Activated CD4-positive, CD25-positive, alpha-beta regulatory T cell (primary cell): ENCODE measurements at places on chromosomes 6 and 20.
A peak's percentile ranks its signal among the peaks of the same experiment; 100 is the strongest.

- DNase-seq = no peak
Observed at GRCh38 chr6:157145656-157146285, 177.5 kb downstream of the TMEM242 start.

GRCh38 chr6:111663692-111664564 is 58.2 kb upstream of the TRAF3IP2 start:
- DNase-seq = no peak

DNA sequence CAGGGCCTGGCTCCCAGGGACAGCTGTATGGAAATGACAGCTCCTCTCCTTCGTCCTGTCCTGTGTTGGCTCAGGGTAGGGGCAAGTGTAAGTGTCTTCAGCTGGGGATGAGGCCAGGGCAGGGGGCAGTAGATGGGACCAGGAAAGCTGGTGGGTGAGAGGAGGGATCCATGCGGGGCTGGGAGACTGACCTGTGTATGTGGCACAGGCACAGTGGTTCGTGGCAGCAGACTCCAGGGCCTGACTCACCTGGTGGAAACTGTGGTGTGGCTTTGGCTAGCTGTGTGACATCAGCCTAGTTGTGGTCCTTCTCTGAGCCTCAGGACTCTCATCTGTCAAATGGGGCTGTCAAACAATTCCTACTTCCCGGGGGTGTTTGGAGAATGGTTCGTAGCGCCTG is 13.7 kb upstream of the SCRT2 start:
- no peak for DNase-seq

DNA sequence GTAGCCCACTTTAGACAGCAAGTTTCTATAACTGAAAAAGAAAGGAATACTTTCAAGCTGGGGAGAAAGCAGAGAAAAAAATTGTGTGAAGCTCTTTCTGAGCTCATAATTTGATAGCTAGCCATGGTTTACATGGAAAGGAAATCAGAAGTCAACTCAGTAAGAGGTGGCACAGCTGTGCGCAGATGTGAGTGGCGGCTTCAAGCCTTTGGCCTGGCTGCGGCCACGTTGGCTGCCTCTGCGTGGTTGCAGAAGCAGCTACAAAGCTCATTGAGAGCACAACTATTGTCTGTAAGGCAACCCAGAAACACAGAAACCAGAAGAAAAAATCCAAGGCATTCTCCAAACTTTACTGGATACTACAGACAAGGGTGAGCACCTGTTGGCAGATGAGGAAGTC is 136.9 kb downstream of the SASH1 start:
- no peak for DNase-seq

DNA sequence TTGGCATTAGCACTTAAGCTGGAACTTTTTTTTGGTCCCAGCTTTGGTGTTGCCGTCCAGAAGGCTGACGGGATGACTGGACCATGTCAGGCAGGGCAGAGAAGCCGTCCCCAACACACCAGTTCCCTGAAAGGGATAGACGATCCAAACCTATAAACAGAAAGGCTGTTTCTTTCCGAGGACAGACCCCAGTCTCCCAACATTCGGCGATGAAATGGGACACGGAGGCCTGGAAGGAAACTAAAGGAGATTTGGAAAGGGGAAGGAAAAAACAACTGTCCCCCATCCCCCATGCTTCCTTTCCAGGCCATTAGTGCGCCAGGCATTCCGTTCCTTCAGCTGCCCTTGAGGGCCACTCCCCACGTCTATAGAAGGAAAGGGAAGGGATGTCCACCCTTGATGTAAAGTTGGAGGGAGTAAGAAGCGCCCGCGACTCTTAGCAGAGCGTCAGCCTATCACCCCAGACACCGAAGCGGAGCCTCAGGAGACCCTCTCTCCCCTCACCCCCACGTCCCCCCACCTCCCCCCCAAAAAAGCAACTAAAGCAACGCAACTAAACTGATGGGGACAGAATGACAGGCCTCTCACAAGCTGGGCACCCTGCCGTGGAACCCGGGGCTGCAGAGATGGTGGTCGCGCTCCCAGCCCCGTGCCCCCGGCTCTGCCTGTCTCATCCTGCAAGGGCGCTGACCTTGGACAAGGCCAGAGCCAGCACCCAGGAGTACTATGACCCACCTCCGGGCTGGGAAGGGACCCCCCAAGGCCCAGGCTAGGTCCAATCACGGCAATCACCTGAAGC is 638 bp downstream of the BLCAP start:
- no peak for DNase-seq

DNA sequence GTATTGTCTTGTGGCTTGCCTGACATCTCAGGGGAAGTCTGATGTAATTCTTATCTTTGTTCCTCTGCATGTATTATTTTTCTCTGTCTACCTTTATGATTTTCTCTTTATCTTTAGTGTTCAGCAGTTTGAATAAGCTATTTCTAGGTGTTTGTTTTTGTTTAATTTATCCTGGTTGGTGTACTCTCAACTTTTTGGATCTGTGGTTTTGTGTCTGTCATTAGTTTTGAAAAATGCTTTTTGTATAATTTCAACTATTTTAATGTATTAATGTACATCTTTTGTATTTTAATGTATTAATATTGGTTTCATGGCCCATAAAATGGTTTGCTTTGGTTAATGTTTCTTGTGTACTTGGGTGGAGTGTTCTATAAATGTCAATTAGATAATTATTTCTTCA is 15.9 kb upstream of the APCDD1L start:
- DNase-seq = no peak

- peak; percentile 72 for DNase-seq
Observed at GRCh38 chr6:106979435-106979884, 4.9 kb upstream of the CD24 start.

- no peak for DNase-seq
Observed at GRCh38 chr20:24017458-24017755, 28.8 kb upstream of the GGTLC1 start.

GRCh38 chr6:49949062-49949461 is 14.9 kb downstream of the DEFB114 start:
- no peak for DNase-seq

DNA sequence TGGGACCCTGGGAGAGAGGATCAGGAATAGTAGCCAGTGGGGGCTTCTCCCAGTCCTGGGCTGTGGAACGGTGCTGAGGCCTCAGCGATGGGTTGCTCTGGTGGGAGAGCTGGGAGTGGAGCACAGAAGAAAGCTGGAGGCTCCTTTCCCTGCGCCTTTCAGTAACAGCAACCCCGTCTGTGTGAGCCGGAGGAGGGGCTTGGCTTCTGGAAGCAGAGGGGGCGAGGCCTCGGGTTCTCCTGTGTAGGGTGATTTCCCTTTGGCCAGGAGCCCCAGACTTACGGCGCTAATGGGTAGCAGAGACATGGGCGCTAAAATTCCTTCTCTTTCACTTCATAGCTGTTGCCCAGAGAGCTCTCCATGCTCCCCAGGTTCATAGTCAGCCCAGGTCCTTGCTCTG is 55.0 kb downstream of the DAAM2 start:
- DNase-seq = no peak

DNA sequence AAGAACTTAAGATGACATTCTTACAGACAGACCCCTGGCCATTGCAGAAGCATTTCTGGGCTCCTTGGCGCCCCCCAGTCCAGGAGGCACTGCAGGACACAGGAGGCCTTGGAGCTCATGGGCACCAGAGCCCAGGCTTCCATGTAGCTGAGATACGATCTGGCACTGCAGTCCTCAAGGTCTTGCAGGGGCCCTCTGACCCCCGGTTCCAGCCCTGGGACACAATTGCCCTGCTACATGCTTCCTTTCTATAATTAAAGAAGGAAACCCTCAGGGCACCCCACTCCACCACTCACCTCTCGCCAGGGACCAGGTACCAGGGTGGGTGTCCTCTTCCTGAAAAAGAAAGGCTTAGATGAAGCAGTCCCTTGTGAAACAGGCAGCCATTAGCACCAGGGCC is 33.6 kb downstream of the WFDC3 start:
- no peak for DNase-seq

- no peak for DNase-seq
Observed at GRCh38 chr20:25541676-25542075, 43.7 kb downstream of the NINL start.

DNA sequence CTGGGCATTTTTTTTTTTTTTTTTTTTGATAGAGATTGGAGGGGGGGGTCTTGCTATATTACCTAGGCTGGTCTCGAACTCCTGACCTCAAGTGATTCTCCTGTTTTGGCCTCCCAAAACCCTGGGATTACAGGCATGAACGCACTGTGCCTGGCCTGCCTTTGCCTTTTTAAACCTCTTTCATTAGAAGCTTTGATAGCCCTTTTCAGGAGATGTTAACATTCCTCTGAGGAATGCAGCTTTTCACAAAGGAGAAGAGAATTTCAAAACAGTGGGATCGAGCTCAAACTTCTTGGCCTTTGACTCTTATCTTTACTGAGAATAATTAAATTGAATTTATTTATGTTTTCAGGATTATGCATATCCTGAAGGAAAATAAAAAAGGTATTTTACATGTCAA is 31.3 kb downstream of the SLC26A8 start:
- no peak for DNase-seq

DNA sequence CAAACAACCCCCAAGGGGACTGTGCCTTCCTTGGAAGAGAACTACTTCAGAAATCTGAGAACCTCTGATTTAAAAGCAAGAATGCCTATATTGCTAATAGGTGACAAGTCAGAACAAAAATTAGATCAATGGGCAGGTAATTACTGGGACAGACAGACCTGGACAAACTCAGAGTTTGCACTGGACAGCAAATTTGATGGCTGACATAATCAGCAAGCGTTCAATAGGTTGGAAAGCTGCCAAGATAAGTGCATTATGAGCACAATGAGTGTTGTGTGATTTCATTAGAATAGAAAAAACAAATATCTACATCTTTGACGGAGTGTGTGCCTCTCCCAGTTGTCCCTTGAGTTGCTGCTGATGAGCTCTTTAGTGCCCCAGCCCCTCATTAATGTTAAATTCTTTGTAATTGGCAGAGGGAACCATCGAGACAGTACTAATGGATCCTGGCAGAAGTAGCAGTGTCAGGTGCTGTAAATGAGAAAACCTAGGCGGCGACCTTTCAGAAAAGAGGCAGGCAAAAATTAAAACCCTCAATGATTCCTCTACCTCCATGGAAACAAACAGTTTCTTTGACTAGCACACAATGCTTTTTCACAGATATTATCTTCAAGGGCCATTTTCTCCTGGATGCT is 116.5 kb upstream of the COL21A1 start:
- no peak for DNase-seq

- DNase-seq = no peak
Observed at GRCh38 chr6:153043719-153044118, 41.2 kb upstream of the MTRF1L start.

- DNase-seq = no peak
Observed at GRCh38 chr6:44708208-44708607, 320.7 kb downstream of the CDC5L start.

GRCh38 chr6:10381133-10381829 is 33.6 kb downstream of the TFAP2A start:
- DNase-seq = no peak

DNA sequence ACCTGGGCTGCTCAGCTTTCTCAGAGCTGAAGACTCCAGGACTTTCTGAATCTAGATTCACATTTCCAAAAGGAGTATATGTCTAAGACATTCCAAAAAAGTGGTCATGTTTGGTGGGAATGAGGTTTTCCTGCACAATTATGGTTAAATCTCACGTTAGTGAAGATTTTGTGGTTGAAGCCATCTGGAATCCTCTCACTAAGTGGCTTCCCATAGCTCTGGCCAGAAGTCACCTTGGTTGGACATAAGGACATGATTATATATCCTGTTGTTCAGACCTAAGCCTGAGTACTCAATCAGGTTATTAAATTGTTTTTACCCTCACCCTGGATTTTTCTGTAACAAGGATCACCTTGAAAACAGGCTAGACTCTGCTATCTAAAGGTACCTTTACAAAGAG is 176.1 kb upstream of the PLN start:
- no peak for DNase-seq

DNA sequence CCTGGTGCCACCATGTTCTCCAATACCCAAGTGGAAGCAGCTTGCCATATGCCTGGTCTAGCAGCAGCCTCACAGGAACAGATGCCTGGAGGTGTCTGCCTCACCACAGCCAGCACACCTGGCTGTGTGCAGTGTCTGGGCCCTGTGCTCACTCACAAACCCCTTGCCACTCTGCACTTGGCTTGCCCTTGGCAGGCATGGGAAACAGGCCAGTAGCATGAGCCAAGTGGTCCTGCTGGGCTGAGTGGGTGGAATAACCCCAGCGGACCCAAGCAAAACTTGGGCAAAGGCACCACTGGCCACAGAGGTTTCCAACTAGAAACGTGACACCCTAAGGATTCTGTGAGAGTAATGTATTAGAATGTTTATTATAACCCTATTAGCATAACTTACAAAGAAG is 600.5 kb upstream of the GJE1 start:
- DNase-seq = no peak

DNA sequence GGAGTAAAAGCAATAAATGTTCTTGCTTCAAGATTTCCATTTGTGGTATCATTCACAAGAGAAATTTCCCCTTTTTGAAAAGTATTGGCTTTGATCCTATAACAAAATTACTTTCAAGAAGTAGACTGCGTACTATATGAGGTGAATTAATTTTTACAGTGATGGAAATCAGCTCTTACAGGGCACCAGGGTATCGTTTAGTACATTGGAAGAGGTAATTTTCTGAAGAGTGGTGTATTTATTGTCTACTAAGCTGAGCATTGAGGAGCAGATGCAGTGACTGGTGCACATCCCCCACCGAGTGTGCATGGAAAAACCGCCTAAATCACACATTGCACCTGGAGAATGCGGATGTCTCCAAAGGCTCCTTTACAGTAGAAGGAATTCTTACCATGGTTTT is 209.5 kb downstream of the SAMD5 start:
- no peak for DNase-seq

DNA sequence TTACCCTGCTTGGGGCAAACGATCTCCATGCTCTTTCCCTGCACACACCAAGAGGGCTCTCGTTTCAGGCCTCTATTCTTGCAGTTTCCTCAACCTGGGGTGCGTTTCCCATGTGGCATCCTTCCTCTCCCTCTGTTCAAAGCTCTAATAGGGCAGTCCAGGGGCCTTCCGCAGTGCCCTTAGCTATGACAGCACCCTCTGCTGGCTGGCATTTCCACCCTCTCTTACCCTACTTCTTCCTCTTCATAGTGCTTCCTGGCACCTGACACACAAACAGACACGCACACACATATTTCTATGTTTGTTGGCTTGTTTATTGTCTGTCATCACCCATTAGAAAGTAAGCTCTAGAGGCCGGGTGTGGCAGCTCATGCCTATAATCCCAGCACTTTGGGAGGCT is 294.0 kb downstream of the CLIC5 start:
- no peak for DNase-seq

DNA sequence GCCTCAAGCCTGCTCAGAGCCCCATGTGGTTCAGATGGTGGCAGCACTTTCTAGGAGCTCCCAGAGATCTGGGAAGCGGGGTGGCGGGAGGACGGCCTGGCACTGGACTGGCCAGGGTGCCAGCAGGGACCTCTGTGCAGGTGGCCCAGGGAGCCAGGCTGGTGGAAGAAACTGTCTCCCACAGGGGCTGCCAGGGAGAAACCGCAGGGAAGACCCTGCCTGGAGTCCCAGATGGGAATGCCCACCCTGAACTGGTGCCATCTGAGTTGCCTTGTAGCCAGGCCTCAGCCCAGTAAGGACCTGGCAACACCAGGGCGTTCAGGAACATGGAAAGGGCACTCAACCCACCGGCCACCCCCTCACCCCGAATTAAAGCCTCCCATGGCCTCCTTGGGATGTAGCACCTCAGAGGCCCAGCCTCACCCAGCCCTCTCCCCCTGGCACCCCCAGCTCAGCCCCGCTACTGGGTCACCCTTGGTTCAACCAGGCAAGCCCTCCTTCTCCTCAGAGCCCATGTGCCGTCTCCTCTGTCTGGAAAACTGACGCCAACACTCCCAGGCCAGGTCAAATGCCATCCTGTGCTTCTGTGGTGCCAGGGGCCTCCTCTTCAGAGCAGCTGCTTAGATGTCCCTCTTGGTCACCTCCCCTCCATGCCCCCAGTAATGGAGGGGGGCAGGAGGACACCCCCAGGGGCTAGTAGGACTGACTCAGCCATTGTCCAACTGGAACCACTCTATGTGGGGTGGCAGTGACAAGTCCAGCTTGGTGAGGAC is 5.9 kb upstream of the C20orf144 start:
- no peak for DNase-seq
